A673 (cell line): ENCODE measurements at places on chromosomes 1 and 21.

DNA sequence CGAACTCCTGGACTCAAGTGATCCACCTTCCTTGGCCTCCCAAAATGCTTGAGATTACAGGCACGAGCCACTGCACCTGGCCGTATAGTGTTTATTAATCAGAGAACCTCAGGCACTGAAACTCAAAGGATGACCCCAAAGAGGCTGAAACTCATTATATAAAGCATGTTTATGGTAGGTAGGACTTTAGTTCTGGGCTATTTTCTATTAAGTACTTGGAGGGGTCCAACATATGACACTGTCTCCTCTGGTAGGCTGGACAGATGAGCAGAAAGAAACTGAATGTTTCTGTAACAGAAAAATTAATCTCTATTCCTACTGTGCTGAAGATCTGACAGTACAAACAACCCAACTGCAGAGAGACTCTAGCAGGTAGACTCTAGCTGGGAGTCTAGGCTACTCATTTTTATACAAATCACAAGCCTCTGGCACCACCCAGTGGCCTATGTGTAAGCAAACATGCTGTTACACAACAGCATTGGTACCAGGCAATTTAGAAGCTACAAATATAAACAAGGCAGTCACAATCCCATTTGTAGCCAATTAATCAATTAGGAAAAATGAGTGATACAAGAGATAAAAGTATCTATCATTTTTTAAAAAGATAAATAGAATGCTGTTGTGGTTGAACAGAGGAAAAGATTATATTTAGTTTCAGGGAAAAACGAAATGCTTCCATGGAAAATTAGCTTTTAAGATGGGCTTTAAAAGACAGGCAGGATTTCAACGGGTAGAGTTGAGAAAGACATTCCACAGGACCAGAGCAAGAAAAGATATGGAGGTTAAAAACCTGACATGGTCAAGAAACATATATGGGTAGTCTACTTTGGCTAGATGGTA, 10.4 kb downstream of the DCAF8 start:
- no peaks in the 10 kb centered on the region for H3K36me3 ChIP-seq
- H3K27me3 ChIP-seq = no peaks in the 10 kb centered on the region
- no peak overlapping the region for H3K27ac ChIP-seq
- no peak overlapping the region for H3K4me3 ChIP-seq

GRCh38 chr1:67674260-67675011, 10.6 kb upstream of the GADD45A start:
- no peaks in the 10 kb centered on the region for H3K36me3 ChIP-seq
- no peak overlapping the region for H3K27ac ChIP-seq
- peak; percentile 59 for DNase-seq
- no peak overlapping the region for H3K4me3 ChIP-seq
- H3K4me1 ChIP-seq = peaks cover 15% of the 10 kb centered on the region

DNA sequence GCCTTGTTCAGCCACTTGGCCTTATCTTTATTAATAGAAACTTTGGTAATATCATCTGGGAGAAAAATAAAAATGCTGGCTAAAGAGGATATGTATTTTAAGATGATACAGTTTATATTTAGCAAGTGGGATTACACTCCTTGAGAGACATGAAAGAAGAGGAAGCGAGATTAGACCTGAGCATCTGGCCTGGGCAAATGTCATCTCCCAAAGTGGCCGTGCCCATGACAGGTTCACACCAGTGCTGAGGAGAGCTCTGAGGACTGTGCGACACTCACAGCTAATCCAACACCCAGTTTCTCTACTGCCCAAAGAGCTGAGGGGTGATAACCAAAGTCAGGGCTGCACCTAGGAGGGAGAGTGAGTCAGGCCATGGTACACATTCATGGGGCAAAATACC, 121.7 kb upstream of the DUSP10 start:
- no peaks in the 10 kb centered on the region for H3K36me3 ChIP-seq
- DNase-seq = no peak
- H3K27ac ChIP-seq = no peak overlapping the region
- H3K4me1 ChIP-seq = no peaks in the 10 kb centered on the region
- H3K4me3 ChIP-seq = no peak overlapping the region

DNA sequence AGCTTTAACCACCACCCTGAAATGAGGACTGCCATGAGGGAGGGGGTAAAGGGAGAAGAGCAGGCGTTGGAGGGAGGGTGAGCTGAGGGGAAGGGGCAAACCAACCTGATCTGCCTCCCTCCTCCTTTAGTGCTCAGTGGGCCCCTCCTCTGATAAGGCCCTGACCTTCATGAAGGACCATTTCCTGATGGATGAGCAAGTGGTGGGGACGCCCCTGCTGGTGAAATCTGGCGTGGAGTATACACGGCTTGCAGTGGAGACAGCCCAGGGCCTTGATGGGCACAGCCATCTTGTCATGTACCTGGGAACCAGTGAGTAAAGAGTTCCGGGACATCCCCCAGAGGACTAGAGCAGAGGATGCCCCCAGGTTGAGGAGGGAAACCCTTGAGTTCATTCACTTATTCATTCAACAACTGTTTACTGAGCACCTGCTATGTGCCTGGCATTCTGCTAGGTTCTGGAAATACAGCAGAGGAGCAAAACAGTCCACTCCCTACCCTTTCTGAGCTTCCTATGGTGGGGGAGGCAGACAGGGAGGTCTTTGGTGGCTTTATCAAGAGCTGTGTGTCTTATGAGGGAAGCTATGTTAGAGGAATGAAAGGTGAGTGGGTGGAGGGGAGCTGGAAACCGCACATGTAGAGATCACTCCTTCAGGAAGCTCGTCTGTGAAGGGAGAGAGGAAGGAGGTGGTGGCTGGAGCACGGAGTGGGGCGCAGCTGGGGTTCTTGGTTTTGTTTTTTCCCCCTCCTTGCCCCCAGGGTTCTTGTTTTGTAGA, 19.5 kb downstream of the SEMA4A start:
- no peak overlapping the region for H3K4me3 ChIP-seq
- DNase-seq = no peak
- H3K27ac ChIP-seq = no peak overlapping the region
- H3K27me3 ChIP-seq = no peaks in the 10 kb centered on the region

DNA sequence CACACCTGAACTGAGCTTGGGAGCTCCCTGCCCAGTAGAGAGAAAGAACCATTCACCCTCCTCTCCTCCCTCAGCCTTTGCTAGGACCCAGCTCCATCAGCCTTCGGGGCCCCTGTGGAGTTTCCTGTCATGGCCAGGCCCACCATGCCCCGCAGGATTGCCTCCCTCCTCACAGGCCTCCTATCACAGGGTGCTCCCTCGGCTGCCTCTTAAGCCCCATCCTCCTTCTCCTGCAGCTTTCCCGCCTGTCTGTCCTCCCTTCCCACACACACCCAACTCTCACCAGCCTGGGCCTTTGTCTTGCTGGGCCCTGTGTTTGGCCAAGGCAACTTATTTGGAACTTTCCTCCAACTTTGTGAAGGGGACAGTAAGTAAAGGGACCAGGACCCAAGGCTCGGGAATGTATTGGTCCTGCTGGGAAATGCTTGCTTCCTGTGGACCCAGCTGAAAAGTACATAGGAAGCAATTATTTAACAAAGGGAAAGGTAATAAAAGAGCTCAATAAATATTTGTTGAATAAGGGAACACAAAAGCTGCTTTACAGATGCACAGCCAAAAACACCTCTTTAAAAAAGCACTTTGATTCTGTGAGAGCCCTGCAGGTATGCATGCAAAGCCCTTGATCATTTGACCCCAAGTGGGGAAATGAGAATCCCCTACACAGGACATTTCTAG, 31.6 kb upstream of the TENT5C start:
- H3K4me1 ChIP-seq = no peaks in the 10 kb centered on the region
- no peak for DNase-seq
- no peak overlapping the region for H3K4me3 ChIP-seq
- no peak overlapping the region for H3K27ac ChIP-seq
- H3K27me3 ChIP-seq = no peaks in the 10 kb centered on the region

- no peaks in the 10 kb centered on the region for H3K36me3 ChIP-seq
- peaks cover 8% of the 10 kb centered on the region for H3K4me1 ChIP-seq
- H3K27me3 ChIP-seq = no peaks in the 10 kb centered on the region
- H3K27ac ChIP-seq = no peak overlapping the region
- DNase-seq = no peak
Observed at GRCh38 chr1:93616221-93616995, 65.2 kb downstream of the BCAR3 start.

DNA sequence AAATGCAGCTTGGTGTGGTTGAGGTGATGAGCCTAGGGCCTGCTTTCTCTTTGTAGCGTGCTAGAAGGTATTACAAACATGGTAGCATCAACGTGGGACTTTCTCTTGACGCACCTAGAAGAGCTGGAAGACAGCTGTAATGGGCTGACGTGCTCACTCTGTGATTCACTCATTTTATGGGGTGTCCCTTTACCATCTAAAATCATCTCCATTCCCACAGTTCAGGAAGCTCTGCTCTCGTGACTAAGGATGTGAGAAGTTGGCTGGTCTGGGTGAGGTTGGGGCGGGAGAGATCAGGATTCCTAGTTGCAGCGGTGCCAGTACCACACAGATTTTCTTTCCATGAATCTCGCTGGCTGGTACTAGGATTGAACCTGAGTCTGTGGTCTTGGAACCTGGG, 4.2 kb downstream of the HTR6 start:
- no peak for DNase-seq
- no peak overlapping the region for H3K4me3 ChIP-seq
- no peak overlapping the region for H3K27ac ChIP-seq
- H3K4me1 ChIP-seq = no peaks in the 10 kb centered on the region
- peaks cover 48% of the 10 kb centered on the region for H3K27me3 ChIP-seq

- H3K27me3 ChIP-seq = no peaks in the 10 kb centered on the region
- DNase-seq = no peak
- H3K4me3 ChIP-seq = no peak overlapping the region
- no peaks in the 10 kb centered on the region for H3K36me3 ChIP-seq
Observed at GRCh38 chr1:203325026-203325417, 19.7 kb downstream of the BTG2 start.

DNA sequence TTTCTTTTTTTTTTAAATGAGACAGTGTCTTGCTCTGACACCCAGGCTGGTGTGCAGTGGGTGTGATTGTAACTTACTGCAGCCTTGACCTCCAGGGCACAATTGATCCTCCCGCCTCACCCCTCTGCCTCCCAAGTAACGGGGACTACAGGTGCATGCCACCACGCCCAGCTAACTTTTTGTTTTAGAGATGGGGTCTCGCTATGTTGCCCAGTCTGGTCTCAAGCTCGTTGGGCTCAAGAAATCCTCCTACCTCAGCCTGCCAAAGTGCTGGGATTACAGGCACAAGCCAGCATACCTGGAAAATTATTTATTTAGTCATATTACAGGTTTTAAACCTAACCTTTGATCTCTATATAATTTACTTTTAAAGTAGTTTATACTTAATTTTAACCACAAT, 13.4 kb downstream of the LRRC39 start:
- H3K27me3 ChIP-seq = no peaks in the 10 kb centered on the region
- H3K36me3 ChIP-seq = no peaks in the 10 kb centered on the region
- no peaks in the 10 kb centered on the region for H3K4me1 ChIP-seq
- no peak for DNase-seq

GRCh38 chr1:212531267-212531666, 77.3 kb upstream of the ATF3 start:
- no peaks in the 10 kb centered on the region for H3K36me3 ChIP-seq
- H3K27me3 ChIP-seq = peaks cover 8% of the 10 kb centered on the region
- DNase-seq = no peak
- H3K27ac ChIP-seq = no peak overlapping the region

GRCh38 chr1:186492531-186493291, 31.8 kb upstream of the PDC start:
- H3K4me1 ChIP-seq = peaks cover 2% of the 10 kb centered on the region
- no peak for DNase-seq
- no peaks in the 10 kb centered on the region for H3K27me3 ChIP-seq

GRCh38 chr1:16386454-16387113, 19.5 kb downstream of the SZRD1 start:
- H3K27ac ChIP-seq = no peak overlapping the region
- H3K36me3 ChIP-seq = no peaks in the 10 kb centered on the region
- no peaks in the 10 kb centered on the region for H3K27me3 ChIP-seq
- H3K4me1 ChIP-seq = no peaks in the 10 kb centered on the region
- H3K4me3 ChIP-seq = no peak overlapping the region

DNA sequence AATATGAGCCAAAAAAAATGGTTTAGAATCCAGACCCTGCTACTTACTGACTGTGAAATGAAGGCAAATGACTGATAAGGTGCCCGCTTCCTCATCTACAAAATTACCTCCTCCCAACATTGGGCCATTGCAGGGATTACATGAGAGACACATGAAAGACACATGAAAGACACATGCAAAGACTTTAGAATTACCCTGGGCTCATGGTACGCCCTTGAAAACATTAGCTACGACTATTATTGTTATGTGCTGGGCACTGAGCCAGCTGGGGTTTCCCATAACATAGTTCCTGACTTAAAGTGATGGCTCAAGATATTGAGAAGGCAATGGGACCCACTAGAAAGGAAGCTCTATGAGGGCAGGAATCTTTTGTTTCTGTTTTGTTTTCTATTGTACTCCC, 43.7 kb upstream of the KANK4 start:
- H3K27ac ChIP-seq = no peak overlapping the region
- H3K4me3 ChIP-seq = no peak overlapping the region
- peak; percentile 16 for DNase-seq
- no peaks in the 10 kb centered on the region for H3K36me3 ChIP-seq
- H3K27me3 ChIP-seq = no peaks in the 10 kb centered on the region

- no peak overlapping the region for H3K27ac ChIP-seq
- DNase-seq = no peak
- H3K27me3 ChIP-seq = no peaks in the 10 kb centered on the region
- no peak overlapping the region for H3K4me3 ChIP-seq
Observed at GRCh38 chr1:84715342-84716019, 25.2 kb upstream of the SSX2IP start.

DNA sequence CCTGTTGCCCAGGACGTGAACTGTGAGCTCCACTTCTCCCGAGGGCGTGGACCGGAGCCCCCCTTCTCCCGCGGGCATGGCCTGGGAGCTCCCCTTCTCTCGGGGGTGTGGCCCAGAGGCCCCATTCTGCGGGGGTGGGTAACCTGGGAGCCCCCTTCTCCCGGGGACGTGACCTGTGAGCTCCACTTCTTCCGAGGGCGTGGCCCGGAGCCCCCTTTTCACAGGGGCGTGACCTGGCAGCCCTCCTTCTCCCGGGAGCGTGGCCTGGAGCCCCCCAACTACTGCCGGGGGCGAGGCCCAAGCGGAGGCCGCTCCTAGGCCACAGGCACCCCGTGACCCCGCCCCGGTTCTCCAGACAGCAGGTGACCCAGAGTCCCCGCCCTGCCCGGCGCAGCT, 320 bp downstream of the C1orf174 start:
- H3K36me3 ChIP-seq = peaks cover 10% of the 10 kb centered on the region
- no peaks in the 10 kb centered on the region for H3K27me3 ChIP-seq
- H3K4me1 ChIP-seq = peaks cover 12% of the 10 kb centered on the region
- DNase-seq = peak; percentile 44
- peak overlapping the region; percentile 99 for H3K4me3 ChIP-seq

DNA sequence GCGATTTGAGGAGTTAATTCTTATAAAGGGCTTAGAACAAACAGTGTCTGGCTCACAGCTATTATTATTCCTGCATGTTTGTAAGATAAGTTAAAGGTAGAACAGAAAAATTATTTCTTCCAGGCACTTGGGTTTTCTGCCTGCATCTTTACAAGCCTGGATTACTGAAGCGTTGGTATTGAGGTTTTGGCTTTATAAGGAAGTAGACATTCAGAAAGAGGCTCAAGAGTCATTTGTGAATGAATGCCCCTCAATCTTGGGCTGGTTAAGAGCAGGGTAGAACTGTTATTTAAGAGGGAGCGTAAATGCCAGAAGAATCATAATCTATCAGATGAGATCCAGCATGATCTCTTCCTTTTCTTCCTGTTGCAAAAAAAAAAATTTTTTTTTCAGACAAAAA, 77.3 kb upstream of the ARID1A start:
- H3K4me3 ChIP-seq = no peak overlapping the region
- DNase-seq = no peak
- no peaks in the 10 kb centered on the region for H3K27me3 ChIP-seq
- H3K4me1 ChIP-seq = peaks cover 21% of the 10 kb centered on the region
